ENCODE measurements at places on chromosomes 7 and 10. TPM values are rescaled to one million over a fixed set of nuclear protein-coding genes. Genes with fewer than 3 reads are reported as not detected.

- no peak overlapping the region for H3K27ac ChIP-seq
- DNase-seq = no peak
- H3K4me3 ChIP-seq = no peak overlapping the region
These were observed 36.0 kb downstream of the C10orf71 start for GRCh38 chr10:49334964-49335363.

DNA sequence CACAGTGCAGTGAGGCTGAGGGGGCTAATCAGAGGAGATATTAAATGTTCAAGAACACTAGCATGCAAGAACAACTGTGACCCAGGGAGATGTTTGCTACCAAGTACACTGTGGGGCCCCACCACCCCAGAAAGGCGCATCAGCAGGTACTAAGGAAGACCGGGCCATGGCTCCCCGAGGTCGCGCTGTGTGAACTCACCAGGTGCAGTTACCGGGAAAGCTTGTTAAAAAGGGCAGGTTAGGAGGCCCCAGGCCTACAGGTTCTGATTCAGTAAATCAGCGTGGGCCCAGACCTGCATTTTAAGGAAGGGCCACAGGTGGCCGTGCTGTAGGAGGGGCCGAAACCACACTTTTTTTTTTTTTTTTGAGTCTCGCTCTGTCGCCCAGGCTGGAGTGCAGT lies 54.6 kb downstream of the TMEM209 start:
- DNase-seq = peak; percentile 84
- peaks cover 34% of the 10 kb centered on the region for H3K4me1 ChIP-seq
- H3K27ac ChIP-seq = no peak overlapping the region
- no peaks in the 10 kb centered on the region for H3K27me3 ChIP-seq
- no peak overlapping the region for H3K4me3 ChIP-seq

GRCh38 chr7:104657134-104657533 lies 328.7 kb downstream of the LHFPL3 start:
- peaks cover 4% of the 10 kb centered on the region for H3K4me1 ChIP-seq
- no peaks in the 10 kb centered on the region for H3K36me3 ChIP-seq
- no peaks in the 10 kb centered on the region for H3K27me3 ChIP-seq

DNA sequence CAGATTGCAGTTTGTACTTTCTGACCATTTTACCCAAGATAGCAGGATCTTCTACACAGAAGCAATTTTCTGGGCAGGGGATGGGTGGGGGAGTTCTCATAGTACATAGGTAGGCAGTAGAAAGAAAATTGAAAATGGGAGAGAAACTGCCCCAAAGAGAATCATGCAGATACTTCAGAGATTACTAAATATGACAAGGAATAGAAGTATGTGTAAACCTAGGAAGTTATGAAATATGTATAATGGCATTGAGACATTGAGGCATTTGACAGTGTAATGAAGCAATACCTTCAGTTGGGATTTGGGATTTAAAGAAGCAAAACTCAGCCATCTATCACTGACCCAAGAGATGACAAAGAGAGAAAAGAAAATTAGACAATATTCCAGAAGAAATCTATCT lies 233.0 kb downstream of the PTN start:
- H3K36me3 ChIP-seq = no peaks in the 10 kb centered on the region
- no peak for DNase-seq
- H3K4me3 ChIP-seq = no peak overlapping the region

GRCh38 chr10:73959484-73960243 lies 38.3 kb upstream of the VCL start:
- H3K4me3 ChIP-seq = no peak overlapping the region
- DNase-seq = no peak
- no peaks in the 10 kb centered on the region for H3K27me3 ChIP-seq
- no peaks in the 10 kb centered on the region for H3K4me1 ChIP-seq
- H3K27ac ChIP-seq = no peak overlapping the region

DNA sequence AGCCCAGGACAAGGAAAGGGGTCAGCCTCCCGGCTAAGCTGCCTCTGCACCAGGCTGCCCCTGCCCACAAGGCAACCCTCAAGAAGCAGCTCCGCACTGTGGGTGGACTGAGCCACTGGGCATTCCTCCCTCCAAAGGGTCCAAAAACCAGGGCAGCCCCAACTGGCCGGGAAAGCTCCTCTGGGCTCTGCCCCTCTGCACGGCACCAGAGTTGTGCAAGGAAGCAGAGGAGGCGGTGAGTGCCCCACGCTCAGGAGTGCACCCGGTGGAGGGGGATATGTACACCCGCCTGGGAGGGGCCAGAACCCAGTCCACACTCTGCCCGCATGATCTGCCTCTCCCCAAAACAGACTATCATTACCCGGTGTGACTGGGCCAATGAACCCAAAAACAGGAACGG lies 43.8 kb downstream of the PTPRN2 start:
- DNase-seq = no peak
- H3K27ac ChIP-seq = no peak overlapping the region
- no peaks in the 10 kb centered on the region for H3K27me3 ChIP-seq
- no peak overlapping the region for H3K4me3 ChIP-seq
- no peaks in the 10 kb centered on the region for H3K4me1 ChIP-seq
- H3K36me3 ChIP-seq = no peaks in the 10 kb centered on the region

GRCh38 chr7:45402480-45403218 lies 171.5 kb upstream of the ADCY1 start:
- no peak overlapping the region for H3K27ac ChIP-seq
- no peaks in the 10 kb centered on the region for H3K27me3 ChIP-seq
- H3K4me3 ChIP-seq = no peak overlapping the region
- DNase-seq = no peak
- H3K36me3 ChIP-seq = no peaks in the 10 kb centered on the region

DNA sequence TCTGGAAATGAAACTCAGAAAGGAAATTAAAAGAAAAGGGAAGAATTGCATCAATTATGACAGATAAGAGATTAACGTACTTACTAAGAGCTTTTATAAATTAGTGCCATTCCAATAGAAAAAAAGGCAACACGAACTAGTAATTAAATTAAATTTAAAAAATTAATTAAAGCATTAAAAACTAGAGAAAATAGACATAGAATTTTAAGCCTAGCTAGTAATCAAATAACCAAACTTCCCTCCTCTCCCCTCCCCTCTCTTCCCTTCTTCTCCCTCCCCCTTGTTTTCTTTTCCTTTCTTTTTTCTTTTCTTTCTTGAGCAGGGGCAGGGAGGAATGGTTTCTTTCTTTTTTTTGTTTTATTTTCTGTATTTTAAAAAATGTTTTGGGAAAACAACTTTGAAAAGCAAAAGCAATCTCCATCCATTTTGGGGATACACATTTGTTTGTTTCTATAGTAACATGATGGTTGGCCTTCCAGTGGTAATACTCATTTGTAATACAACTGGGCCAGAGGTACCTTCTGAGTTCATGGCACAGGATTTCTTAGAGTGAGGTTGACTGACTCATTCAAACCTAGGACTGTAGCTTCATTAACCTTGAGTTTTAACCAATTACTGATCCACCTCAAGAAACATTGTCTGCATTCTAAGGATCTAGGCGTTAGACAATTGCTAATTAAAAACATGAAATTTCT lies 132.6 kb downstream of the ST7 start:
- H3K27ac ChIP-seq = no peak overlapping the region
- no peaks in the 10 kb centered on the region for H3K36me3 ChIP-seq
- H3K27me3 ChIP-seq = no peaks in the 10 kb centered on the region
- DNase-seq = no peak
- H3K4me1 ChIP-seq = peaks cover 28% of the 10 kb centered on the region

DNA sequence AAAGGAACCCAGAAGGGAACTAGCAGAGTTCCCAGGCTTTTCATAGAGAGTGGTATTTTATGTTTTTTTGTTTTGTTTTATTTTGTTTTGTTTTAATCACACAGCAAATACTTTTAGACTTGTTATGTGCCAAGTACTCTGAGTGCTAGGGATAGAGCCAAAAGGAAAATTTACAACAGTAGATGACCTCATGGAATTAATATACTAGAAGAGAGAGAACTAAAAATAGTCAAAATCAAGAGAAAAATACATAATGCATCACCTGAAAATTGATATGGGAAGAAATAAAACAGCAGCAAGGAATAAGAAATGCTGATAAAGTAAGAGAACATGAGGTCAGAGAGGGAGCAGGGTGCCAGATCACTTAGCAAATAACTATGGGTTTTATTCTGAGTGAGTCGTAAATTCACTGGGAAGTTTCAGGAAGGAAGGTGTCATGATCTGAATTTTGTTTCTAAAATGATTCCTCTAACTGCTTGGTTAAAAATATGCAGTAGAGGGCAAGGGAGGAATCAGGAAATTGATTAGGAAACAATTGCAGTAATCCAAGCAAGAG lies 351.0 kb downstream of the ANKRD7 start:
- no peak overlapping the region for H3K27ac ChIP-seq
- no peaks in the 10 kb centered on the region for H3K36me3 ChIP-seq
- no peaks in the 10 kb centered on the region for H3K4me1 ChIP-seq
- no peak overlapping the region for H3K4me3 ChIP-seq
- no peaks in the 10 kb centered on the region for H3K27me3 ChIP-seq

DNA sequence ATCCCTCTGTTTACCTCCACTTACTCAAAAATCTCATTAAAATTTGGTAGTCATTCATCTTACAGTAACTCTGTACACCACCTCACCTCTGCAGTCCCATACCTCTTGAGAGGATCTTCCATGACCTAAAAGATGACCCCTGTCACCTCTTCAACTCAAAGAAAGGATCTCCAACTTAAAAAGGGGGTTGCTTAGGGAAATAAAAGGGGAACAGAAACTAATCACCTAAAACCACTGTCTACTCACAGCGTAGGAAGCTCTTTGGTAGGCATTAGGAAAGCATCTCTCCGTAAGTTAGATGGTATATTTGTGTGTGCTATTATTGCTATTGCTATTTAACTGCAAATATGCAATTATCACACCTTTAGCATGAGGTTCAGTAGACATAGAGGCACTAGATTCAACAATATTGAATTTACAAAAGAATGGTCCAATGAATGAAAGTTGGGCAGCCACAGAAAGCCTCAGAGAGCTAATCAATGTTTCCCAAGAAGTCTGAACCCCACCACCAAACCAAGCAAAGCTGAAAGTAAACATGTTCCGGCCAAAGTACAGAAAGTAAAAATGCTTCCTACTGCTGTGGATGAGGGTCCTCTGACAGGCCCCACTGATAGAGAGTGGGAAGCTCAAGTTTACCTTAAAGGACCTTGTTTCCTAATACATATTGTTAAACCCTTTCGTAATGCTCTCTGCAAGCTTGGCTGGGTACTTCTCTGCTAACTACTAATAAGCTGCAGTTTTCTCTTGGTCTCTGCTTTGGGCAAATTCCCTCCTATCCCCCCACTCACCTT lies 105.8 kb downstream of the GRM8 start:
- no peaks in the 10 kb centered on the region for H3K4me1 ChIP-seq
- no peak overlapping the region for H3K4me3 ChIP-seq
- no peaks in the 10 kb centered on the region for H3K36me3 ChIP-seq
- H3K27ac ChIP-seq = no peak overlapping the region
- no peaks in the 10 kb centered on the region for H3K27me3 ChIP-seq

DNA sequence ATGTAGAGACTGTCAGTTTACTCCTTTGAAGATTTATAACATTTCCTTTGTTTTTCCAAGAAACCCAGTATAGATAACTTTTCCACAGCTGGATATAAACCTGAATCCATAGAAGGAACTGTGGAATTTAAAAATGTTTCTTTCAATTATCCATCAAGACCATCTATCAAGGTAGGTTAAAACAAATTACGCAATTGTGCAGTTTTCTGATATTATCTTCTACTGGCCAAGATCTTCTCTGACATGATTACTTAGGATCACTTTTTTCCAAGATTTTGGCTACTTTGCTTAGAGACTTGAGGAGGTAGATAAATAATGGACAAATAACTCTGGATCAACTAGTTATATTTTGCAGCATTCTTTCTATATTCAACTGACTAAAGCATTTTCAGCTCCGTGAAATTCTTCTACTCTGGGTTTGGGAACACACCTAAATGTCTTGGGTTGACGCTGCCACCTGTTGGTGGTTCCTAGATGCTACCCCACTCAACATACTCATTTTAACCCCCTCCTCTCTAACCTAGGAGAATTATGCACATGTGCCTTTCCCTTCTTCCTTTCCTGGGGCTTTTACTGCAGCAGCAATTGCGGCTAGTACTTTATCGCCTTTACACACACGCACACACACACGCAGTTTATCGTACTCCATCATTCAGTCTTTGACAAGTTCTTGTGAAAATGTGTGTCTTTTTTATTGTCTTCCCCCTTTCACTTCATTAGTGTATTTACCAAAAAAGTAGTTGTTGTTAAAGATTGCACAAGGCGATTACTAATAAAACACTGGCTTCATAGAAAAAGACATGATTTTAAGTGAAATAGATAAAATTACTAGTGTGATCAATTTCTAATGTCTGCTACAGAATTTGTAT lies 32.7 kb downstream of the ABCB5 start:
- no peaks in the 10 kb centered on the region for H3K4me1 ChIP-seq
- no peaks in the 10 kb centered on the region for H3K36me3 ChIP-seq
- no peak for DNase-seq
- no peak overlapping the region for H3K4me3 ChIP-seq
- H3K27ac ChIP-seq = no peak overlapping the region

The MYO3A gene
- total RNA-seq = 1.6 TPM

The BMPR1A gene
- total RNA-seq = 9.9 TPM

The IFIT5 gene
- total RNA-seq = 1.6 TPM

The SPDYE1 gene
- not detected for total RNA-seq
